ENCODE measurements at places on chromosomes 6 and 20.
A peak's percentile ranks its signal among the peaks of the same experiment; 100 is the strongest.

- DNase-seq, result no peak
Observed at GRCh38 chr6:98686008-98686601, 148.3 kb upstream of the POU3F2 start.

DNA sequence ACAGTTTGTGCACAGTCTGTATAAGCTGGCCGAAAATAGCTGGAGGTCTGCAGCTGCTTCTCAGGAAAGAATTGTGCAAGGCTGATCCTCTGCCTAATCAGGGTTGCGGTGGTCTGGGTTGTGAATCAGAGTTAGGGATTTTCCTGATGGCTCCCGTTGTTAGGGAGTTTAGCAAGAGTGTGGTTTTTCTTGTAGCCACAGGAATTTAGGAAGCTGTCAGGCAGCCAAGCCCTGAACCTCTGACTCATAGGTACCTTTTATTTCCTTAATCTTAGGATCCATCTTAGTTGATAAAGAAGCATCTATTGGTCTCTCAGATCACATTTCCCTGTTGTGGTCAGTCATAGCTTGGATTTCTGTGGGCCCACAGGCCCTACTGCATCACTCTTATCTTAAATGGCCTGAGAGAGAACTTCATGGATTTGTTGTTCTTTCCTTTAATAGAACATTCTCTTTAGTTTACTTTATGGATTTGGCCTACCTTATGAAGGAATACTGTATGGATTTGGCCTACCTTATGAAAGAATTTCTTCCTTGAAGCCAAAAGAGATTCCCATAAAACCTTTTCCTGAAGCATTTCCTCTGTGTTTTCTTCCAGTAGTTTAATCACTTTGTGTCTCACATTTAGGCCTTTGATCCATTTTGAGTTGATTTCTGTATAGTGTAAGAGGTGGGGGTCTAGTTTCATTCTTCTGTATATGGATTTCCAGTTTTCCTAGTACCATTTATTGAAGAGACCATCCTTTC is 10.3 kb downstream of the KIF25 start:
- DNase-seq, result peak; percentile 86

DNA sequence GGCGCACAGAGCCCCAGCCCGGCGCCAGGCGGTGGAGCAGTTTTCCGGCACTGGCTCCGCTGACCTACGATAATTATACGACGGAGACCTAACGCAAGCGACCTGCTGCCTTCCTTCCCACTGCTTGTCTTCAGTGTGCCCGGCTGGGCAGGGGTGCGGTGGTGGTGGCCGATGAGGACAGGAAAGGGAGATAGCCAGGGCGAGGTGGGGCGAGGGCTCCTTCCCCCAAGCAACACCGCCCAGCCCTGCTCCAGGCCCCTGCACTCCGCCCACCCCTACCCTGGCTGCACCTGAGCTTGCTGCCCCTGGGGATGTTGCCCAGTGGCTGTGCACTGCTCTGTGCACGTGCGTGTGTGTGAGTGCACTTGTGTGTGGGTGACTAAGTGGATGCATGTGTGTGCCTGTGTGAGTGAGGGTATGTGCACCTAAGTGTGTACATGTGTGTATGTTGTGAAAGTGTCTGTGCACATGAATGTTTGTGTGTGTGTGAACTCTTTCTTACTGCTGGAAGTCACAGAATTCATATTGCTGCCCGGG is 42.6 kb upstream of the IRF4 start:
- DNase-seq, result no peak

- DNase-seq, result no peak
Observed at GRCh38 chr6:34036357-34037069, 109.4 kb downstream of the GRM4 start.

DNA sequence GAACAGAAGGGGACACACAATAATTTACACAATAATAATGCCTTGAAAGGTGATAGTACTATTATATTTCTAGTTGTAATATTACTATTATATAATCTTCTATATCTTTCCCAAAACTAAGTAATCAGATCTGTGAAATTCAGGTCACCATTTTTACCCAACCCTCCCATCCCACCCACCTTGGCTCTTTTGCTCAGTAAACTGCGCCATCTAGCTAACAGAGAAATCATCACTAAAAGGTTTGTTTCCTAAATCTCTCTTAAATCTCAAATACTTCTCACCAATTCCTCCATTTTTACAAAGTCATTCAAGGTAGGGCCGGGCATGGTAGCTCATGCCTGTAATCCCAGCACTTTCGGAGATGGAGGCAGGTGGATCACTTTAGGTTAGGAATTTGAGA is 83.4 kb downstream of the CDK19 start:
- DNase-seq, result no peak

GRCh38 chr6:160277144-160277543 is 18.5 kb upstream of the SLC22A2 start:
- no peak for DNase-seq

DNA sequence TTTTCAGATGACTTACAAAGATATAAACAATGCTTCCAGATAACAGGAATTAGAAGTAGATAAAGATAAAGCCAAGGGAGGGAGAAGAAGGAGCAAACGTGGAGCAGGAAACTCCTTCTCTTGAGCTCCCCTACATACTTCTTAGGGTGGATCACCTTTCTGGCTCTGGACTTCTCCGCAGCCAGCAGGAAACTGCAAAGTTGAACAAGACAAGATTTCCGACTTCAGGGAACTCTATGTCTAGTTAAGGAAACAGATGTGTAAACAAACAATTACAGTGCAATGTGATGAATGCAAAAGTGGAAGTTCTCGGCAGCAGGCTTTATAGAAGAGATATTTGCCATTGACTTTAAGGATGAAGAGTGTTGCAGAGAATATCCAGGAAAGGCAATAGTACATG is 134.0 kb upstream of the MARCKS start:
- no peak for DNase-seq

DNA sequence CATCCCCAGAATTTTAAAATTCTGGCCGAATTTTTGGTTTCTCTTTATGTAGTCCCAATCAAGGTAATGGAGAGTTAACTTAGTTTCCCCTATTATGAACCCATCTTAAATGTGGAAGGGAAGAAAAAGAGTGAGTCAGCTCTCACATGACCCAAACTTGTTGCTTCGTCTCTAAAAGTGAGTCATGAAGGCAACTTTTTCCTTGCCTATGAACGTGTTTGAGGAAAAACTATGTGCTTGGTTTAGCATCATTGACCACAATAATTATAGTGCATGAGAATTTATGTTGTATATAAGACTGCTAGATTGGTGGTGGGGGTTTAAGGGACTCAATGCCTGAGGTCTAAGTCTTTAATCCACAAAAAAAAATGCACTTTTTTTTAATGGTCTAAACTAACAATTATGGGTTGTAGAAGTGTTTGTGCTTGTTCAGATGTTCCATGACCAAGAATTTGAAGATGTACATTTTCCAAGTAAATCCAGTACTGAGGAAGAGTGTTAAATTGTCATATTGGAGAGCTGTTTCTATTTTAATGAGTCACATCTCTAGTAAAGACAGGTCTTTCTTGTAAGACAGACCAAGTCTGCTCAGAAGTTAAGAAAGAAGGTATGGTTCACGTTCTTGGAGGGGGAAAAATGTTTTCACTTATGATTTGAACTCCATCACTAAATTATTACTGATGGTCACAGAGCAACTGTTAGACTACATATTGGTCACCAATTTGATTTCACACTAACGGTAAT is 409.9 kb upstream of the MARCKS start:
- peak; percentile 29 for DNase-seq

- DNase-seq, result no peak
Observed at GRCh38 chr6:51352506-51353029, 533.9 kb downstream of the TFAP2B start.

DNA sequence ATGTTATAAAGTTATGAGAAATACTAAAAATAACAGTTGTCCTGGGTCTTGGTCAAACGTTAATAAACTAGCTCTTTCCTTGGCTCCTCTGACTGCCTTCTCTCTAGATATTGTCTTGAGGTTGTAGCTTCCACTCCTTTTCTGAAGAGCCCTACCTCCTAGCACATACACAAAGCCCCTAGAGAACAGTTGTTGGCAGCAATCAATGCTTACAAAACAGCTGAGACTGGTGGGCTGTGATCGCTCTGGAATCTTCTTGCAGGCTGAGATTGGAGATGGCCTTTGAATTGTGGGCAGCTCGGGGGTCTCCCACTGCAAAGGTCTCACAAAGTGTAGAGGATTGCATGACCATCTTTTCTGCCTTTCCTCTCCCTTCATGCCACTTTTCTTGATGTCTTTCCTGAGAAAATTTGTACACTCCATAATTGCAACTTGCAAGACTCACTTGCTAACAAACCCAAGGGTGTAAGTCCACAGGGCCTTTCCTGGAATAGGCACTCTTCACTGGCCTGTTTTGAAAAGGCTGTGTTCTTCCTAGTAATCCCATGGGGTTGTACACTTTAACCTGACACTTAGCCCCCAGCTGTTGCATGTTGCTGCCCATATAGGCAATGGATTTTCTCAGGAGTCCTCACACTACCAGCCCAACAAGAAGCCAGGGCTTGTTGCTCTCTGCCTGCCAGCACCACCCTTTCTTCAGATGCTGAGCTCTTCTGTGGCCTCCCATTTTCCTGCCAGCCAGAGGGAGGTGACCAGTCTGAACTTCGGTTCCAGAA is 99.9 kb downstream of the TCP11 start:
- no peak for DNase-seq

- DNase-seq, result peak; percentile 33
Observed at GRCh38 chr6:132279592-132280139, 121.6 kb downstream of the MOXD1 start.

- DNase-seq, result no peak
Observed at GRCh38 chr6:27897580-27898206, 14.5 kb downstream of the OR2B2 start.

DNA sequence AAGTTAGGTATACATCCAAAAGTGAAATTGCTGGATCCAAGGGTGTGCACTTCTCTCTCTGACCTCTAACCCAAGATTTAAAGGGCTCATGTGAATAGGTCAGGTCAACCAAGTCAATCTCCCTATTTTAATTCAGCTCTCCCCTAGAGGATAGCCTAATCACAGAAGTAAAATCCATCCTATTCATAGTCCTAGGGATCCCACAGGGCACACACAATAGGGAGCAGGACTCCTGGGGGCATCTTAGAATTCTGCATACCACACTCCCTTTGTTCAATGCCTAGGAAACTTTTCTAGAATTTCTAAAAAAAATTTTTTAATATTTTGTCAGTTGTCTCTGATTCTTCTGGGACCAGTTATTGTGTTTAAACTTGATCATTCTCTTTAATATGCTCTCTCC is 35.1 kb downstream of the CST9L start:
- DNase-seq, result no peak

GRCh38 chr20:50885781-50886180 is 45.5 kb downstream of the ADNP start:
- no peak for DNase-seq

DNA sequence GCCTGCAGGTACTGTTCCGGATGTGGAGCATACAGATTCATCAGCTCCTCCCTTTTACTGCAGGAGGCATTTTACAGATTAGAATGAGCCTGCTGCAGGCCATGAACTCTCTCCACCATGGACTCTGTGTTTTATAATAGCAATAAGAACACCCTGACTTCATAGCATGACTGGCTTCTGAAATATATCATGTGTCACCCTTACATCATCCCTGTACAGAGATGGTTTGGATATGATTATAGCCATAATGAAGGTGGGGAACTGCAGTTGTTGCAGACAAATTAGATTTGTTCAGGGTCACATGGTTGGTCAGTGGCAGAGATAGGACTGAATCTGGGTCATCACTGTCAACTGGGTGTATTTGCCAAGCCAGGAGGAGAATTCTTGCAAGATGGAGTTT is 100.7 kb downstream of the FOXO3 start:
- no peak for DNase-seq

DNA sequence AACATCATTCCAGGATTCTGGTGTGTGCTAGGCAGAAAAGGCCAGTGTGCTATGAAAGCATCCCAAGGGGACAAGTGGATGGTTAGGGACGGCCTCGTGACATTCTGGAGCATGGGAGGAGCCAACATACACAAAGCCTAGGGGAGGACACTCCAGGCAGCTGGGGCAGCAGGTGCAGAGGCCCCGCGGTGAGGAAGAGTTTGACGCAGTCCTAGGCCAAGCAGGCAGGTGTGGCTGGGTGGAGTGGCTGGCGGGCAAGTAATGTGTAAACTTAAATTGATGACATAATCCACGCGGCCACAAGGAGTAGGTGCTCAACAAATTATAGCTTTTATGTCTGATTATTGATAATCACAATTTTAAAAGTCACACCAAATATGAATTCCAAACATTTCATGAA is 93.6 kb downstream of the TMEM242 start:
- DNase-seq, result no peak

GRCh38 chr6:75922226-75922625 is 150.2 kb downstream of the IMPG1 start:
- DNase-seq, result no peak

DNA sequence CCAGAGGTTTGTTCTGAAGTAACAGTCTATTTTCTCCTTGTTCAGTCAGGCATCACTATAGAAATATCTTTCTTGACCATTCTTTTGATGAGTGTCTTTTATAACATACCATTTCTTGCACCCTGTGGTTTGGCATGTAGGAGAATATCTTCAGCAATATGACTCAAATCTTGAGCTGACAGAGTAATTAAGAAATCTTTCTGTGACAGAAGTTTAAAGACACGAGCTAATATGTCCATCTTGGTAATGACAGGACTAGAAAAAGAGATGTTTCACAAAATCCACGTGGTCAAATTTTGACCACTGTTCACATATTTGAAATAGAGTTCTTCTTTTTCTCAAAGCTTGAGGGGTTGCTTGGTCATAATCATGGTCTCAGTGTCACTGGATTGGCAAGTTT is 149.9 kb downstream of the MYB start:
- no peak for DNase-seq

GRCh38 chr20:4607287-4607713 is 114.4 kb upstream of the PRND start:
- peak; percentile 75 for DNase-seq

- DNase-seq, result no peak
Observed at GRCh38 chr6:137820952-137821351, 46.1 kb upstream of the TNFAIP3 start.

GRCh38 chr6:81098109-81098814 is 654.2 kb downstream of the TENT5A start:
- DNase-seq, result no peak

GRCh38 chr6:116004841-116005815 is 55.6 kb downstream of the FRK start:
- DNase-seq, result no peak

- DNase-seq, result no peak
Observed at GRCh38 chr6:91106083-91106482, 519.2 kb upstream of the MAP3K7 start.

DNA sequence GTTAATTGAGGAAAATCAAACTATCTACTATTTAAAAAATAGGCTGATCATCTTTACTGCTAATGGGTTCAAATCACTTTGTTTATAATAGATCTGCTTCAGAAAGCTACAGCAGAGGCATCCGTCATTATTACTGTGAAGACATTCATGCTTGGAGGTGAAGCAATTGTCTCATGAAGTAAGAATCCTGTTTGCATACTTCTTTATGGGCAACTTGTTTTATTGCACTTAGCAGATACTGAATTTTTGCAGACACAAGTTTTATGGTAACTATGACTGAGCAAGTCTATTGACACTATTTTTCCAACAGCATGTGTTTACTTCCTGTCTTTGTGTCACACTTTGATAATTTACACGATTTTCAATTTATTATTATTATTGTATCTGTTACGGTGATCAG is 573.9 kb downstream of the RFPL4B start:
- DNase-seq, result no peak
